Esophagus (tissue), 2 donors: ENCODE measurements at places on chromosomes 1 and 21. TPM values are rescaled to one million over a fixed set of nuclear protein-coding genes. Genes with fewer than 3 reads are reported as not detected.

The SH2D1B gene
- polyA plus RNA-seq: 1.2 TPM

The TCHHL1 gene
- polyA plus RNA-seq: not detected

The NPR1 gene
- polyA plus RNA-seq: 3.6 TPM

The DPM3 gene
- polyA plus RNA-seq: 248 TPM

The MYOG gene
- polyA plus RNA-seq: not detected

The NBPF20 gene
- polyA plus RNA-seq: 0.47 TPM

The SOX13 gene
- 10.4 TPM for polyA plus RNA-seq
